T-helper 2 cell (primary cell): ENCODE measurements at places on chromosomes 6 and 20.
A peak's percentile ranks its signal among the peaks of the same experiment; 100 is the strongest.

GRCh38 chr6:161890133-161890831 is 616.4 kb upstream of the AGPAT4 start:
- DNase-seq, result no peak

GRCh38 chr6:108116546-108117426 is 42.2 kb upstream of the OSTM1 start:
- no peak for DNase-seq

- peak; percentile 18 for DNase-seq
These were observed 33.7 kb upstream of the IYD start for GRCh38 chr6:150334790-150335783.

DNA sequence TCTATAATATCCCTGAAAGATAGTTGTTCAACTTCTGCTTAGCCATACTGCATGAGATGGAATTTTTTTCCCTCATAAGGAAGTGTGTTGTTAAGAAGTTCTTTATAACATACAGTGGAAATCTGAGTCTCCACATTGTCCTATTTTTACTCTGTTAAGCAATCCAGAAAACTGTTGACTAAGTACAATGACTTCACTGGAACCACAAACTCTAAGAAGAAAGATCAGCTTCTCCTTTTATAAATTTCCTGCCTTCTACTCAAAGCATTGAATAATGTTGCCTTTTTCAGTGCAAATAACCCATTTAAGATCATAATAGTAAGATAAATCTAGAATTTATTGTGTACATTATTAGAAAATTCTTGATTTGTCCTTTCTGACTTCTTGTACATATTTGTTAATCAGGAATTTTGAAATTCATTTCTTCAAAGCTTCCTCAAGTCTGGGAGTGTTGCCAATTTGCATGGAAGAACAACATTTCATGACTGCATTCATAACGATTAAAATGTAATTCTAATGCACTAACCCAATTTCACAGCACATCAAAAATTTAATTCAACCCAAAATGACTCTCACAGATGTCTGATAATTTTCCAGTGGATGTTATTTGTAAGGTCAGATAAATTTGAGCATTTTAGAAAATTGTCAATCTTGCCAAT is 45.6 kb upstream of the ANKEF1 start:
- no peak for DNase-seq

- no peak for DNase-seq
These were observed 64.6 kb upstream of the ZMYND8 start for GRCh38 chr20:47421076-47421475.

- no peak for DNase-seq
These were observed 3.1 kb upstream of the AKIRIN2 start for GRCh38 chr6:87705070-87705691.

- DNase-seq, result no peak
These were observed at the start of gene SIRPB1 for GRCh38 chr20:1619861-1620444. Gene SIRPB1, minus strand, starts transcription at chr20:1620009. Its CDS starts 65 bp downstream, at chr20:1619944.

GRCh38 chr6:149059557-149059956 is 258.0 kb upstream of the TAB2 start:
- DNase-seq, result no peak

- DNase-seq, result no peak
These were observed 235.1 kb upstream of the FOXQ1 start for GRCh38 chr6:1076531-1077459.

GRCh38 chr20:37337208-37337991 is 8.5 kb upstream of the SRC start:
- DNase-seq, result no peak

DNA sequence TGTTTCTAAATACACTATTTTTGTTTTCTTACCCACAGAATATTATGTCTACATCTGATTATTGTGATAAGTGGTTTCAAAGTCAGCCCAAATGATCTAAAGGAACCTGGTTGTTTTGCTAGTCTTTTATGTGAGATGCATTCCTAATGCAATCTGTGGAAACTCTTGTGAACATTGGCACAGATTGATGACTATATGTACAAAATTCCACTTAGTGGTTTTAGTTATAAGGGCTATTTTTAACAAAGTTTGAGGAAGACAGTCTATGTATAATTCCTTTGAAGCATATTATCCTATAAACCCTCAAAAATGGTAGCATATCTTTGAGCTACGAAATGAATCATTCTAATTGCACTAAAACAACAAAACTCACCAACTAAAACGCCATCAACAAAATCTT is 140.9 kb downstream of the GRIK2 start:
- DNase-seq, result no peak

DNA sequence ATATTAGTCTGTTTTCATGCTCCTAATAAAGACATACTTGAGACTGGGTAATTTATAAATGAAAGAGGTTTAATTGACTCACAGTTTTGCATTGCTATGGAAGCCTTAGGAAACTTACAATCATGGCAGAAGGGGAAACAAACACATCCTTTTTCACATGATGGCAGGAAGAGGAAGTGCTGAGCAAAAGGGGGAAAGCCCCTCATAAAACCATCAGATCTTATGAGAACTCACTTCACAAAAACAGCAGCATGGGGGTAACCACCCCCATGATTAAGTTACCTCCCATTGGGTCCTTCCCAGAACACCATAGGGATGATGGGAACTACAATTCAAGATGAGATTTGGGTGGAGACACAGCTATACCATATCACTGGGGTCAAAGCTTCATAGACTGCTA is 254.2 kb downstream of the ERMARD start:
- DNase-seq, result no peak

GRCh38 chr6:131858765-131859415 is 51.1 kb downstream of the ENPP1 start:
- DNase-seq, result no peak

DNA sequence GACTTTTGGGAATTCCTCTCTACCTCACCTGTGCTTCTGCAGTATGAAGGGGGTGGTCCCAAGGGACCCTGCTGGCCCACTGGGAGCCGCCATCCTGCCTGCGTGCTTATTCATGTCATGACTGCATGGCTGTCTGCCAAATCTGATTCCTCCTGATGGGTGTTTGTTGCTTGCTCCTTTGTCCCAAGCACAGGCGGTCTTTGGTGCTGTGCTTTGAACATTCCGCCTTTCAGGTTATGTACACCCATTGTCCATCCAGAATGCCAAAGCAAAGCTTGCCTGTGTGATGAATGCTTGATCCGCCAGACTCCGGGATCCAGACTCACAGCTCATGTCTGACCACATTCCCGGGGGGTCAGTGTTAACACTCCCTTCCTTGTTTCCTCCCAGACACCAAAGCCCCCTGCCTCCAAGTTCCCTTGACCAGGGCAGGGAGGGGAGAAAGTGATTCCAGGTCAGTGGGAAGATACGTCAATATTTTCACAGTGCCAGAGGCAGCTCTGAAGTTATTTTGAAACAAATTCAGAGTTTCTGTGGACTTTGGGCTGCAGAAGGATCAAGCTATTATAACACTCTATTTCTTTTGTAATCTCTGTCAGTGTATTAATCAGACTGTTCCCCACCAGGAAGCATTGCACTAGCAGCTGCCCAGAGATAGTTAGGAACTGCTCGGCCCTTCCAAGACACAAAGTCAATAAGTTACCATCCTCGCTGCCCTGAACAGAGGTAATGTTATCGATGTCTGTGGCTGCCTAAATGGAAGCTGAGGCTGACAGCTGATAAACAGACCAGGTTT is 9.5 kb downstream of the DAAM2 start:
- no peak for DNase-seq

DNA sequence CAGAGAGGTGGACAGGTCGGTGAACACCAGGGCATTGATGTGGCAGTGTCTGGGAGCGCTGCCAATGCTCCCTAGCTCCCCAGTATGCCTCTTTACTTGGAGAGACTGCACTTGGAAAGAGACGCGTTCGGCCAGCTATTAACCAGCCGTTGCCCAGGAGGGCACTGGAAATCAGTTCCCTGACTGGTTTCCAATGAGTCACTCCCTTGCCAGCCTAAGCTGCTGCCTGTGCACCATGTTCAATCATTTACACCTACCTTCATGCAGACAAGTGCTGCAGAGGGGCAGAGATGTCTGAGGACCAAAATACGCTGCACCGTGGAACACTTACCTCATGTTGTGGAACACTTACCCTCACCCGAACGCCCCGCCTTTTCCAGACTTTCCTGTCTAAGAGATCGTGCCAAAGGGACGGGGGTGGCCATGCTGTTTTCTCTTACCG is 151.6 kb downstream of the SOBP start:
- no peak for DNase-seq

DNA sequence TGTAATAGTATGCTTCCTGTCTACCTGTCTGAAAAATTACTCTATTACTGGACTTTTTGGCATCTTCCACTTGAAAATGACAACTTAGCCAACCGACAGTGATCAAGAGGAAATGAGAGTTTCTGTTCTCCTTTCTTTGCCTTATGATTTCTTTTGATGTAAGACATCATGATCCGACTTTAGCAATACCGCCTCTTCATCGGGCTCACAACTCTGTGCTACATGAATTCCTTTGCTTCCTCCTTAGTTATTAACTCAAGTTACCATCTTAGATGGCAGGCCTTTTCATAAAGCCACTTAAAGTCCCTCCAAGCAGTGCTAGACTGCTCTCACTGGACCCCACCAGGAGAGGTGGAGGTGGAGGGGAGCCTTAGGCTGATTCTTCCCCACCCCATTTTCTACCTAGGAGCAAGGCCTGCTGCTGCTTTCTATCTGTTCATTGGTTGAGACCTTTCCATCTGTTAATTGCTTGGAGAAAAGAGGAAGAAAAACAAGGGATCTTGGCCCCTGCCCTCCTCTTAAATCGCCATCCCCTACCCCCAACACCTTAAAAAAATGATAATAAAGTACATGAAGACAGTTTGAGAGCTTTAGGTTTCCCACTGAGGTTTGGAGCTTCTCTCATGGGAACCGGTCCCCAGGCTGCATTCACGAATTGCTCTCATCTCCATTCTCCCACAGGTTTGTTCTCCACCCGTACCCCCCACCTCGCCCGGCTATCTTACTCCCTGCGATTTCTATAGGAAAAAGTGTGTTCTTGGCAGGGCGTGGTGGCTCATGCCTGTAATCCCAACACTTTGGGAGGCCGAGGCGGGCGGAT is 21.6 kb upstream of the MCM3 start:
- no peak for DNase-seq

- DNase-seq, result no peak
These were observed 241.8 kb upstream of the PRDM1 start for GRCh38 chr6:105844275-105844883.

GRCh38 chr6:106194949-106195921 is 109.1 kb downstream of the PRDM1 start:
- peak; percentile 85 for DNase-seq

- DNase-seq, result no peak
These were observed 81.1 kb upstream of the CD2AP start for GRCh38 chr6:47396401-47397069.

- no peak for DNase-seq
These were observed 13.3 kb upstream of the CDKN1A start for GRCh38 chr6:36665180-36665579.

- no peak for DNase-seq
These were observed 161.8 kb downstream of the KCNQ5 start for GRCh38 chr6:72783666-72784065.

DNA sequence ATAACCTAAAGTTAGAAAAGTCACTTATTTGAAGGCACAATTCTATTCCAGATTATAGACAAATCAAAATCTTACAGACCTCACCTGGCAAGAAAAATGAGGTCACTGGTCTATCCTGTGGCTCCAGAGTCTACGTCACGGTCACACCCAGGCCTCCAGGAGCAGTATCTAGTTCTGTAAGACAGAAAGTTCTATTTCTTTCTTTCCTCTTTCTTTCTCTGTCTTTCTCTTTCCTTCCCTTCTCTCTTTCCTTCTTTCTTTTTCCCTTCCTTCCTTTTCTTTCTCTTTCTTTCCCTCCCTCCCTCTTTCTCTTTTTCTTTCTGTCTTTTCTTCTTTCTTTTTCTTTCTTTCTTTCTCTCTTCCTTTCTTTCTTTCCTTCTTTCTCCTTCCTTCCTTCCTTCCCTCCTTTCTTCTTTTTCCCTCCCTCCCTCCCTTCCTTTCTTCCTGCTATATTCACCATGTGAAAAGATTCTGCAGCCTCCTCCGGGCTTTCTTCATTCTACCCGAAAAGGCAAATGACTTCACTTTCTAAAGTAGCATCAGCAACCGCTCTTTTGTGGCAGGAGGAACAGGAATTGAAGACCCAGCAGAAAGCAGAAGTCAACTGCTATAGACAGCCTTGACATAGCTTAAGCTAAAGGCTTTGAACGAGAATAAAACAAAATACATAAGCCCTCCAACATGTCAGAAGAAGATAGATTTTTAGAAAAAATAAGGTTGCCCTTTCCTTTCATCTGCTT is 83.9 kb upstream of the SIRPG start:
- no peak for DNase-seq

- no peak for DNase-seq
These were observed 177.6 kb downstream of the RNF144B start for GRCh38 chr6:18564775-18565174.

DNA sequence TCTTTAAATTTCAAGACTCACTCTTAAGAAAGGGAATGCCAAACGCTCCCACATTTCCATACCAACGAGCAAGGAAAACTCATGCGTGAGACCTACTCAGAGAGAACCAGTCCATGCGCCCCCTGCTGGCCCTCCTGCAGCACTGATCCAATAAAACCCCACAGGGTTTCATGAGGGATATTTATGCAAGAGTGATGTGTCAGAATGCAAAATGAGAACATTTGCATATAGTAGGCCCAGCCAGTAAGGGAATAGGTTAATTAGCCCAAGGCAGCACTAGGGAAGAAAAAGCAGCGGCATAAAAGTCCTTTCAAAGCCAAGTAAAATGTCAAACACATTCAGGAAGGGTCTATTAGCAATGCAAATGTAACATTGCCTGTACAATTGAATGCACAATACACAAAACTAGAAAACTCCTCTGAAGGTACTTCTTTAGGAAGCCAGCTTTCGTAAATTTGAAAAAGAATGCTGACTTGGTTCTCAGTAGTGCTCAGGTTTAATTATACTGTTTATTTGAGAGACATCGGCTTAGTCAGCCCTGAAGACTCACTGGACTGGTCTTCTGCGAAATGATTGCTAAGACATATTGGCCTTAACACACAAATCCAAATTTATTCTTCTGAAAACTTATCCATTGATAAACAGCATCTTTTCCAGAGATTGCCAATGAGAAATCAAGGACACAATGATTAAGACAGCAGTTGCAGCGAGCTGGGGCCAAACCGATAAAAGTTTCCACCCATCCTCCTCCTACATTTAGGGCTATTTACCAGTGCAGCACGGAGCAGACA is 93.2 kb downstream of the GMPR start:
- DNase-seq, result peak; percentile 54

DNA sequence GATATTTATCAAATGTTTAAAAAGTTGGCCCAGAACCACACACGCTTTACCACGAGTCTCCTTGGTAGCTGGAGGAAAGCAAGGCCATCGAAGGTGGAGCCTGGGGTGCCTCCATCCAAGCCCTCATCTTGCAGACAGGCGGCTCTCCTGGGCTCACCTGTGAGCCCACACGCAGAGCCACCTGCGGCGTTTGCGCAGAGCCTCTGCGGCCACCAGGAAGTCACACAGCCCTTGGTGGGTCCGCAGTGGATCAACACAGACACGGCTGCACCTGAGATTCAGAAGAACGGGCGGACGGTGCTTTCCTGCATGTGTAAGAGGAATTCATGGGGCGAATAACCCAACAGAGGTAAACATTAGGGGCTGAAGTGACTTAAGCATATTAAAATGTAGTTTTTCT is 24.5 kb upstream of the SMOC2 start:
- no peak for DNase-seq
